ENCODE measurements at places on chromosomes 5 and 9.

- DNase-seq: no peak
Measured at GRCh38 chr9:135976531-135976930, 15.4 kb upstream of the UBAC1 start.

DNA sequence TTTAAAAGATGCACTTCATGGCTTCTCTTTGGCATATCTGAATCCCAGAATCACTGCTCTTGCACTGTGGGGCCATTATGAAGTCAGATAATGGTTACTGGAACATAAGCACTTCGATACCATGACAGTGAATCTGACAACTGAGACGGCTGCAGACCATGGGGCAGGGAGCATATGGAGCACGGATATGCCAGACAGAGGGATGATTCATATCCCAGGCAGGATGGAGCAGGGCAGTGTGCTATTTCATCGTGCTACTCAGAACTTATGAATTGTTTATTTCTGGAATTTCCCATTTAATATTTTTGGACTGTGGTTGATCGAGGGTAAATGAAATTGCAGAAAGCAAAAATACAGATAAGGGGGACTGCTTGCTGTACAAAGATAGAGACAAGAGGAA is 145.0 kb downstream of the EGFLAM start:
- DNase-seq: no peak

DNA sequence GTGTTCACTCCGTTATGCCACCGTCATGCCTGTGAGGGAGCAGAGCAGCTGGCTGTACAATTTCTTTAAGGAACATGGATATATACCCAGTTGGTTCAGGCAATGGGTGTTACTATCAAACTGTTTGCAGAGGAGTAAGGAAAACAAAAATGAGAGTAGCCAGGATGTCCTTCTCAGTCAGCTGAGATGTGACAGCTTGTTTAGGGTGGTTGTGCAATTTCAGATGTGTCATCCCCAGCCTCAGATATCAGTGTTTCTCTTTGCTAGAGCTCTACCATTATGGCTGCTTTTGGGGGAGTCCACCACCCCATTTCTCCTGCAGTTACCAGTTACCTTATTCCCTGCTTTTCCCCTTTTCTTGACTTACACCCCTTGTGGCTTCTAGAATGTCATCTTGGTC is 135.2 kb upstream of the SLC24A2 start:
- no peak for DNase-seq

DNA sequence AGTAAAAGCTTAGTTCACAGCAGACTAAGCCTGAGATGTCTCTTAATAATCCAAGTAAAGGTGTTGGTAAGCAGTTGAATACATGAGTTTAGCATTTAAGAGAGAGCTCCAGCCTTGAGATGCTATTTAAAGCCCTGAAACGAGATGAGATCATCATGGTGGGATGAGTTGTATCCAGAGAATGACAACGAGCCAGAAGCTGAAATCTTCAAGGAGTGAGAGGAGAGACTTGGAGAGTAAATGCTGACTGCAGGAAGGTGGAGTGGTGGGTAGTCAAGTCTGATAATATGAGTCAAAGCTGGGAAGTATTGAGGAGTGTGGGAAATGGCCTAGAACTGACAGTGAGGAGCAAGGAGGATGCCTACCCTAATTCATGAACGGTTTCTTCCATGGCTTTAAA is 53.7 kb downstream of the PLAC8L1 start:
- no peak for DNase-seq

DNA sequence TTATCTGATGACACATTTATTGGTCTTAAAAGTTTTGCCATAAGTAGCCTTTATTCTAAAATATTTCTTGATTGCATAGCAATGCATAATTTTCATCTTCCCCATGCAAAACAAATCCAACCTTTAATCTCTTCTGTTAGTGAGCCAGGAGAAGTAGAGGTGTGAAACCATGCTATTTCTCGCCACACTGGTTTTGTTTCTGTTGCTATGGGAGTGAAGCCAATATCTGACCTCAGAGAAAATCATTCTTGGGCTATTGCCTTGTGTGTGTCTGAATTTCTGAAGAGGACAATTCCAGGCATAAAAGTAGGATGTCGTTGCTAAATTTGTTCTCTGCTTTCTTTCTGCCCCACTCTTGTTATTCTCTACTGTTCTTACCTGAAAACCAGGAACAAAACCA is 183.6 kb downstream of the PTTG1 start:
- no peak for DNase-seq

DNA sequence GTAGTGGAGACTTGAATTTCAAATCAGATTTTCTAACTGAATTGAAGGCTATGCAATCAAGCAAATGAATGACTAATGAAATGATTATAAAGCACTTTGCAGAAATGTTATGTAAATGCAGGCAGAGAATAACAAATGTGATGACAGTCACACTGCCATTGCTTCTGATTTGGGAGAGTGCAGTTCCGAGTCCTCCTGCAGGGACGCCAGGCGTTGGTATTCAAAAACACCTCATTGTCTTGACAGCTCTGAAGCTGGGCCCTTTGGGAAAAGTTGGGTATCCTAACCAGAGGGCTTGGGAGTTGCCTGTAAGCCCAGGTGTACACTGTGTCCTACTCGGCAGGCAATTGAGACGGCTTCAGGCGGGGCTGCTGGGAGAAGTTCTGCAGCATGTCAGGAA is 57.9 kb downstream of the C5orf15 start:
- DNase-seq: no peak

GRCh38 chr9:35520364-35520710 is 30.4 kb downstream of the RUSC2 start:
- DNase-seq: no peak

DNA sequence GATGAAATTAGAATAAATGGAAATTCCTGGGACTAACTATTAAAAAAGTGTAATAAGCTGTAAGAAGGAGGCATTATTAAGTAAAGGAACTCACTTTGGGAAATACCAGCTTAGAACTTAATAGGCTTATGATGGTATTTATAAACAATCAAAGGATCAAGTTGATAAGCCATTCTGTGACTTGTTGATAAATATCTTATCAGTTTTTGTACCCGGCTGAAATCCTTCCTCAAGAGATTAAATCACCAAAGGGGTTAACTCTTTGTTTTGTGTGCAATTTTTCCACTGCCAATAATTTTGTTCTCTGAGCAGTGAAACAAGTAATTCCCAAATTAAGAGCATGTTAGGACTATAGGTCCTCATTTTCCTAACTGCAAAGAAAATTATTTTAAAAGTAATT is 70.7 kb upstream of the BDP1 start:
- no peak for DNase-seq

- DNase-seq: no peak
Measured at GRCh38 chr5:168047669-168048111, 243.8 kb upstream of the WWC1 start.

- no peak for DNase-seq
Measured at GRCh38 chr5:105230516-105231157, 1668.0 kb upstream of the NUDT12 start.

- DNase-seq: no peak
Measured at GRCh38 chr9:124606027-124606426, 98.8 kb upstream of the NR5A1 start.

- peak; percentile 76 for DNase-seq
Measured at GRCh38 chr5:96702503-96703383, 40.6 kb downstream of the CAST start.

DNA sequence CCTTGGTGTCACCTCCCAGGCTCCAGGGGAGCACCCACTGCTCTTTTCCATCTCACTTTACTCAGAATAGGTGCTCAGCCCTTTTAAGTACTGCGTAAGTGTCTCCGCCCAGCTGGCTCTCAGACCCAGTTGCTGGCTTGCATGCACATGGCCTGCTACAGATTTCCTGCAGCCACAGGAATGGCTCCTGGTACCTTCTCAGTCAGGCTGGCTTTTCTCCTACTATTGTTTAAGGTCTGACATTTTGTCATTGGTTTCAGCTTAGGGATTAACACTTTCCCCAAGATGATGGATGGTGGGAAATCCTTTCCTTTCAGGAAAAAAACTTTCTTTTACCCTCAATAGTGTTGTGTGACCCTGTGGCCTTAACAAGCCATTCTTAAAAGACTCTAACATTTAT is 1652.3 kb upstream of the WWC1 start:
- no peak for DNase-seq

DNA sequence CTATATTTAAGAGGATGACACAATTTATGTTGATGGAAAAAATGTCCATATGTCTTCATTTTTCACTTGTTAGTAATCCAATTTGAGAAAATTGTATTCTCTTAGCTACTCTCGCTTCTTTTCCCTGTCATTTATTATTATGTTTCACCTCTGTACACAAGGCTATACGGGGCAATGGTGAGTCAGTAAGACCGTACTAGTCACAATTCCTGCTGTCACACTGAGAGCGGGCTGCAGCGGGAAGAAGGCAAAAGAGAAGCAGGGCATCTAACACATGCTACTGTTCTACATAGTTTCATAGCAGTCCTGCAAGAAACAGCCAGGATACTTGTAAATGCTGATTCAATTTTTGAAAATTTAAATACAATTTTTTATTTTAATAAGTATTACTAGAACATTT is 23.3 kb upstream of the PRDM9 start:
- DNase-seq: no peak

- DNase-seq: no peak
Measured at GRCh38 chr9:2469681-2470221, 151.8 kb upstream of the VLDLR start.

DNA sequence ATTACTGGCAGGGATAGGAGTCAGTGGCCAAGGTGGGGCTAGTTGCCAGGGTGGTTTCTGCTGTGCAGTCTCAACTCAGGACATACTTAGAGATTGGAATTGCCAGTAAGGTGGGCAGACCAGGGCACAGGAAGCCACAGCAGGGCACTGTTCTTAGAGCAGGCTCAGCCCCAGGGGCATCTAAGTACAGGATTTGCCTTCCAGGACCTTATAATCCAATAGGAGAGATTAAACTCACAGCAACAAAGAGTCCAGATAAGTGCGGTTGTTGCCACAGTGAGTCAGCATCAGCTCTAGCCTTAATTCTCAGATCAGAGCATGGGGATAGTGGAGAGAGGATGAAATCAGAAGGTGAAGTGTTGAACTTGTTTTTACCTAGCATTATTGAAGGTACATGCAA is 265.8 kb upstream of the TRPC7 start:
- no peak for DNase-seq

GRCh38 chr9:93124793-93125192 is 9.3 kb downstream of the NINJ1 start:
- no peak for DNase-seq

DNA sequence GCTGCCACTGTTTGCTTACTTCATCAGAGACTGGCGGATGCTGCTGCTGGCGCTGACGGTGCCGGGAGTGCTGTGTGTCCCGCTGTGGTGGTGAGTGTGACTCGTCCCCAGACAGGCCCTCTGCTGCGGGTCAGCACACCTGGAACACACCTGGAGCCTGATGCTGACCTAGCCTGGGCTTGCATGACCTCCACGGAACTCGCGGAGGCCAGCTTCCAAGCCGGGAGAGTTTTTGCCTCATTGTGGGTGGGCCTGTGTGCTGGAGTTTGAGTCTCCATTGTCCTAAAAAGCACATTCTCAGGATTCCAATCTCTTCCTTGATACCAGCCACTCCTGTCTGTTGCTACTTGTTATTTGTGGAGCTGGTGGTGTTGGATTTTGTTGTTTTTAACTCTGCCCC is 28.1 kb downstream of the SLC22A4 start:
- DNase-seq: no peak

- no peak for DNase-seq
Measured at GRCh38 chr5:169939731-169940130, 40.6 kb downstream of the INSYN2B start.

- no peak for DNase-seq
Measured at GRCh38 chr9:115275753-115276152, 157.8 kb upstream of the TNC start.

GRCh38 chr5:115599502-115599901 is 2.8 kb downstream of the TICAM2 start:
- DNase-seq: no peak

- no peak for DNase-seq
Measured at GRCh38 chr9:76557674-76558225, 98.8 kb downstream of the GCNT1 start.

GRCh38 chr5:102856389-102856777 is 101.3 kb downstream of the PAM start:
- no peak for DNase-seq

- DNase-seq: no peak
Measured at GRCh38 chr9:137273095-137273490, 4.4 kb upstream of the TOR4A start.

GRCh38 chr5:101611039-101611438 is 685.0 kb downstream of the SLCO4C1 start:
- DNase-seq: no peak

- no peak for DNase-seq
Measured at GRCh38 chr5:148336704-148337435, 1.5 kb downstream of the SPINK9 start.

- peak; percentile 68 for DNase-seq
Measured at GRCh38 chr5:170571875-170572852, 68.3 kb downstream of the KCNIP1 start.

GRCh38 chr5:3424946-3425345 is 170.7 kb upstream of the IRX1 start:
- DNase-seq: no peak

- no peak for DNase-seq
Measured at GRCh38 chr5:1820381-1820780, 19.2 kb downstream of the NDUFS6 start.

DNA sequence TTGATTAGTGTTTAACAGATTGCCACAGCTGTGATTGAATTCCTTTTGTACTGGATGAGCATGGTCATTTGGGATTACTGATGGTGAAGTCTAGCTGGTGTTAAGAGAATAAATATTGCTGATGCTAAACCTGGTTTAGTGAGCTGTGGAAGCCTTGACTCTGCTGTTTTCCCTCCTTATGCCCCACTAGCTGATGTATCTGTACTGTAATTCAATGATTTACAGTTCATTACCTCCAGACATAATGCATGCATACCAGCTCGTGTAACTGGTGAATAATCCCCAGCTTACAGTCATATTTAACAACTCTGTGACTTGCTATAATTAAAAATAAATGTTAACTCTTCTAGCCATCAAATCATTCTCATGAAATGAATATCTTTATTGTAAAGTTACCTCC is 1.7 kb upstream of the CMYA5 start:
- DNase-seq: no peak

- no peak for DNase-seq
Measured at GRCh38 chr5:115471345-115472063, 73.1 kb downstream of the FEM1C start.

GRCh38 chr5:14109041-14109747 is 33.9 kb upstream of the TRIO start:
- peak; percentile 9 for DNase-seq

- no peak for DNase-seq
Measured at GRCh38 chr9:135788576-135789300, 86.8 kb downstream of the KCNT1 start.

GRCh38 chr5:170342153-170342725 is 44.7 kb upstream of the LCP2 start:
- no peak for DNase-seq

GRCh38 chr9:126000256-126000655 is 253.1 kb downstream of the PBX3 start:
- no peak for DNase-seq

All from activated T-cell treated with anti-CD3 and anti-CD28 coated beads for 24 hours (primary cell).